ENCODE measurements at places on chromosomes 11 and 22. TPM values are rescaled to one million over a fixed set of nuclear protein-coding genes. Genes with fewer than 3 reads are reported as not detected.

DNA sequence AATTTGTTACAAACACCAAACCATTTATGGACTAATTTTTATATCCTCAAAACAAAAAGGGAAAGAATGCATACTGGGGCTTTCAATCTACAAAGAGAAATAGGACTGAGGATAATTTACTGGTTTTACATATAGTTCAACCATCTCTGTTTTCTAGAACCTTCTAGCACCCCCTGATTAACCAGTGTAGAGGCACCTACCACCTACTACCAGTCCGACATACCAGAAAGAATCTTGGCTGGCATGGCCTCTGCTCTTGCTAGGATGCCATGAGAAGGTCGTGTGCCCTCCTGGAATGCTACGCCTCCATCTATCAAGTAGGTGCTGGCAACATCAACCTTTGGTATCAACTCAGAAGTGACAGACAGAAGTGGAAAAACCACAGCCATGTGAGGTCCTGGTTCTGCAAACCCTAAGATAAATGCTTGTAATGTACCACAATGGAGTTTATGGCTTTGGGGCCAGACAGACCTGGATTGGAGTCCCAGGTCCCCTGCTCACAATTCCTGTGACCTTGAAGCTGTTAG is 28.2 kb downstream of the MYH9 start:
- no peak for DNase-seq

DNA sequence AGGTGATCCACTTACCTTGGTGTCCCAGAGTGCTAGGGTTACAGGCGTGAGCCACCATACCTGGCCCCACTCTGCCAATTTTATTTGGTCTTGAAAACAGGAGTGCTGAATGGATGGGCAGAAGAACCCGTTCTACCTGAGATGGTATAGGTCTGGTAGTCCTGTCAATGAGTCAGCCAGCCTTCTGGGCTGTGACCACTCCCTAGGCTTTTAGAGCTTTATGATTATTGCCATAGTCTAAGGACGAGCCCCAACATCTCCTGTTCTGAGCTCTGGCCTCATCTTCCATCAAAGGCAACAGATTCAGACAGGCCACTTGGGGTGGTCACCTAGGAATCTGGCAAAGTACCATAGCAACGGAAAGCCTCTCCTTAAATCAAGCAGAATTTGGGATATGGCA is 11.5 kb downstream of the ZDHHC5 start:
- no peak for DNase-seq

GRCh38 chr11:15150507-15150906 is 35.8 kb downstream of the INSC start:
- no peak for DNase-seq

DNA sequence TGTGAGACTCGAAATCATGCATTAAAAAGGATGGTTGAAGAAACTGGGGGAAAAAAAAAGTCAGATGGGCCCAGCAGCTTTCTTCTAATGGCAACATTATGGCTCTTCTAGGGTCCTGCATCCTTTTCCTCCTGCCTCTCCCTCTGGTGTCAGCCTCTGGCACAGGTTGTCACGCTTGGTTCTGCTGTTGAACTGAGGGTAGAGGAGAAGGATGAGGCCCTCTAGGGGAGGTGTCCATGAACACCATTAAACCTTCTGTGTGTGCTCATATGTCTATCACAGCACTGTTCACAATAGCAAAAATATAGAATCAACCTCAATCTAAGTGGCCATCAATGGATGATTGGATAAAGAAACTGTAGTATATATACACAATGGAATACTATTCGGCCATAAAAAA is 36.0 kb downstream of the BUD13 start:
- no peak for DNase-seq

DNA sequence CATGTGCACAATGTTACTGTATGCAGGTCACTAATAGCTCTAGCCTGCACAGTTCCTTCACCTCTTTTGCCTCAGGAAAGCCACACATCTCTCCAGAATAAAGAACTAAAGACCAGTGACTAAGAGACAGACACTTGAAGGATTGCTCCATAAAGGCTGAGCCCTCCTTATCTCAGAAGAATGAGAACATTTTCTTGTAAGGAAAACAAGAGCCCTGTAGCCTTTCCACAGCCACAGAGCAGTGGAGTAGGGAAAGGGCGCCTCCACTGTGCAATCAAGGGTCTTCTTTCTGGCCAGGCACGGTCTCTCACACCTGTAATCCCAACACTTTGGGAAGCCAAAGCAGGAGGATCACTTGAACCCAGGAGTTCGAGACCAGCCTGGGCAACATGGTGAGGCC is 202.6 kb upstream of the TMEM45B start:
- DNase-seq: no peak

Gene SNRPD3
- total RNA-seq: 148 TPM

DNA sequence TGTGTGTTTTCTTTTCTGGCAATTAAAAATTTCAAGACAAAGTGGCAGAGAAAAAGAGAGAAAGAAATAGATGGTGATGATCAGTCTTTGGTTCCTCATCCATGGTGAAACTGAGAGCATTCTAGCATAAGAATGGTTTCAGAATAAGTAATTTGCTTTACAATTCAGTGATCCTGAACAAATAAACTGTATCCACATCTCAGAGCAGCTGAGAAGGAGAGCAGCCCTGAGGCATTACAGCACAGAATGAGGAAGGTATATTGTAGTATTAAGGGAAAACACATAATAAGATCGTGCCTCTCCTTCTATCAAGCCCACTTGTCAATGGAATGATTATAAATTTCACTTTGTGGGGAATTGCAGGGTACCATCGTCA is 17.4 kb downstream of the LUZP2 start:
- no peak for DNase-seq

DNA sequence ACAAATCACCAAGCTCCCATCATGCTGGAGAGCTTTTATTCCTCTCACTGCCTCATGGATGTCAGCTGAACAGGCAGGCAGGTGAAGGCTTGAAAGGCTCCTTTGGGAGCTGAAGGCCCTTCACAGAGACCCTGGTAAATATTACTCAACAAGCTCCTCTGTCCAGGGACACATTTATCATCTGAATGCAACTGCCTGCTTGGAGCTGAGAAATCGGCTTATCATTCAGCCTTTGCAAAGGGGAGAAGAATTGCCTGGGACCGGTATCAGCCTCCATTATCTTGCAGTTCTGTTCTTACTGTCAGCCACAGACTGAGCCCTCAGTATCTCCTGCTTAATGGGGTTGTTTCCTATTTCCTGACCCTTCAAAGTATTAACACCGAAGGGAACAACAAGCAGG is 113.8 kb upstream of the PITPNB start:
- DNase-seq: no peak

GRCh38 chr22:23404689-23405365 is 175.3 kb downstream of the IGLL1 start:
- no peak for DNase-seq

GRCh38 chr11:61718621-61719302 is 33.7 kb upstream of the MYRF start:
- DNase-seq: no peak

- DNase-seq: no peak
These were observed 116.2 kb downstream of the KIF18A start for GRCh38 chr11:27991736-27992135.

Gene APOBEC3C
- 93.1 TPM for total RNA-seq

GRCh38 chr11:12119502-12119901 is 9.1 kb downstream of the MICAL2 start:
- DNase-seq: no peak

DNA sequence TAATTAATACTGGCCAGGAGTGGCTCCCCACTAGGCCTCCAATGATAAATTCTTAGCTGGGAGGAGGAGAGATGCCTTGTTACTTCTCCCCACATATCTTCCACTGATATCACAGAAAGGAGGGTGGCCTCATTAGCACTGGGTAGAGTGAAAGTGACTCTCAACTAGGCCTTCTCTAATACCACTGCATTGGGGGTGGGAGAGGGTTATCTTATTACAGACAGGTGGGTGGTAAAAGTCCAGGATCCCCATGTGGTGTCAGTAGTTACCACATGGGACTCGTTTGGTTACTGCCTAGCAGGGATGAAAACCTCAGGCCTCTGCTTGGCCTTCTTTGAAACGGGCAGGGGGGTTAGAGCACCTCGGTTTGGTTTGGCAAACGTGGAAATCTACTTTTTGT is 167.3 kb downstream of the UVRAG start:
- no peak for DNase-seq

DNA sequence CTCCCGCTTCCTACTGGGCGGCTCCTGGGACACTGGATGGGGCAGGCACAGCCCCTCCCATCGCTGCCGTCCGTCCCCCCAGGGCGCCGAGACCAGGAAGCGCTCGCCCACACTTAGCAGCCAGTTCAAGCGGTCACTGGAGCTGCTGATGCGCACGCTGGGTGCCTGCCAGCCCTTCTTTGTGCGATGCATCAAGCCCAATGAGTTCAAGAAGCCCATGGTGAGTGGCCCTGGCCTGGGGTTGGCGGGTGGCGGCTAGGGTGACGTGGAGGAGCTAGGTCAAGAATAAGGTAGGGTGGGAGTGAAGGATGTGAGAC is 44.6 kb downstream of the MYO7A start:
- no peak for DNase-seq

- DNase-seq: no peak
These were observed 74.0 kb upstream of the TCF20 start for GRCh38 chr22:42344361-42344905.

Gene OR51E2
- not detected for total RNA-seq

Gene KCNQ1
- 4.0 TPM for total RNA-seq

Gene BAIAP2L2
- total RNA-seq: 0.34 TPM

GRCh38 chr11:33116535-33116934 is 44.7 kb downstream of the CSTF3 start:
- DNase-seq: no peak

- DNase-seq: no peak
These were observed 262.2 kb upstream of the UBASH3B start for GRCh38 chr11:122393209-122393860.

GRCh38 chr11:30617762-30618161 is 31.6 kb upstream of the MPPED2 start:
- no peak for DNase-seq

Gene TSSK2
- not detected for total RNA-seq

- DNase-seq: no peak
These were observed 32.0 kb upstream of the RELT start for GRCh38 chr11:73344191-73344607.

- DNase-seq: no peak
These were observed 377.6 kb downstream of the CADM1 start for GRCh38 chr11:115126515-115127208.

Gene KCNK7
- total RNA-seq: 0.78 TPM

Gene MAP6
- total RNA-seq: 0.23 TPM

DNA sequence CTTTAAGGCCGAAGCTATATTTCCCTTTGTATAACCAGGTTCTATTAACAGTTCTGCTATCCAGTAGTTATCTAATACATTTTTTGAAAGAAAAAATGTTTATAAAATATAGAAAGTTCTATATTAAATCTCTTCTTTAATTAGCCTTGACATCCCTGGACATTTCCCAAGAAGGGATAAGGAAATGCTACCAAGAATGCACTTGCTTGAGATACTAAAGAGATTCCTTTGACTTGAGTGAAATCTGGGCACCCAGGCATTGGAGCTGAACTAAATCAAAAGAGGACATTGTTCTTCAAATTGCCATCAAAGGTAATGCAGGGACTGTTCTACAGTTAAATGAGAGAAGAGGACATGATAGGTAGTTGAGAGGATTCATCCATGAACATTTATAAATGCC is 535.9 kb upstream of the FAT3 start:
- DNase-seq: no peak

Gene LRP5
- 11.1 TPM for total RNA-seq

Gene SMIM35
- total RNA-seq: 1.7 TPM

DNA sequence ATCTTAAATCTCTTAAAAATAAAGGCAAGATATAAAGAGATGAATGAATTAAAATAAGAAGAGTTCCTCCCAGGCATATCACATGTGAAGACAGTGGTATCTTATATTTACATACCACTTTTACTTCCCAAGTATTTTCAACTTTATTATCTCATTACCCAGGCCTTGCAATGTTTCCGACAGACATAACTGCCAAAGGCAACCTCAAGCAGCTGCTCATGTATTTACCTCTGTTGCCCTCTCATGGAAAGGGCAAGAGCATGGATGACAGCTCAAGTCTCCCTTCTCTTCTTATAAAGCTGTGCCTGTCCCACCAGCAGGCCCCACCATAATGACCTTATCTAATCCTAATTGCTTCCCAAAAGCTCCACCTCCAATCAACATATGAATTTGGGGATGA is 894.2 kb downstream of the NTM start:
- DNase-seq: no peak
